ENCODE measurements at places on chromosomes 3 and 15. TPM values are rescaled to one million over a fixed set of nuclear protein-coding genes. Genes with fewer than 3 reads are reported as not detected.

SI gene
- not detected for polyA plus RNA-seq

ASB14 gene
- polyA plus RNA-seq = 0.58 TPM

ATP8B4 gene
- polyA plus RNA-seq = 3.1 TPM

VWA5B2 gene
- 0.92 TPM for polyA plus RNA-seq

DNA sequence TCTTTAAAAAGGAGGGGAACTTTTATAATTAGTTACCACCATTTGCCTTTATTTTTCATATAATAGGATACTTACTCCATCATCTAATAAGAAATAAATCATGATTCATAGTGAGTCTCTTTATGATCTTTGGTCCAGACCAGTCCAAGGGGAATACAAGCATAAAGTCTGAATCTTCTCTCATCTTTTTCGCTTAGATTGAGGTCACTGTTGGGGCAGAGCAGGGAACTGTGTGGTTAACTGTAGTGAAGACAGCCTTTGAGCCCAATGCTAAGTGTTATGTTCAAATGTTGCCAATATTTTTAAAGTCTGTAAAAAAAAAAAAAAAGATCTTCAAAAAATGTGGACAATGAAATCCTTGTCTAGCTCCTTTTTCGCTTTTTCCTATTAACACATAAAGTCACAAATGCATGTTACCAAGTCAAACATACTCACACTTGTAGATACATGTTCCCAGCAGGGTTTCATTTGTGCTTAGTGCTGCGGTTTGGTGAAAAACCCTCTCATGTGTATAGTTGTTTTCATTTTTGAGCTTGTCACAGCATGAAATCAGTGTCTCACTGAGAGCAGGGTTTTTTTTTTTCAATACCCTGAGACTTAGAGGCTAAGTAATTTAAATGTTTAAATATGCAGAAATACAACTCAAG lies 72.1 kb downstream of the EPHA3 start:
- no peak for DNase-seq

DNA sequence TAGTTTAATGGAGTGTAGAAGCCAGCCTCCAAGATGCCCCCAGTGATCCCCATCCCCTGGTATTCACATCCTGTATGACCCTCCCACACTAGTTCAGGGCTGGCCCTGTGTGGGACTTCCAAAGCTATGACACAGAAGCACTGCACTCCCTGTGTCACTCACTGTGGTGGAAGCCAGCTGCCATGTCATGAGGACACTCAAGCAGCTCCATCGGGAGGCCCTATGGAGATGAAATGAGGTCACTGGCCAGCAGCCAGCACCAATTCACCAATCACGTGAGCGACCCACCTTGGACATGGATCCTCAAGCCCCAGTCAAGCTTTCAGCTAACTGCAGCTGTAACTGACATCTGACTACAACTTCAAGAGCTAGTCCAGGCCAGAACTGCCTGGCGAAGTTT lies 3.9 kb upstream of the ACAN start:
- no peak for DNase-seq

DNA sequence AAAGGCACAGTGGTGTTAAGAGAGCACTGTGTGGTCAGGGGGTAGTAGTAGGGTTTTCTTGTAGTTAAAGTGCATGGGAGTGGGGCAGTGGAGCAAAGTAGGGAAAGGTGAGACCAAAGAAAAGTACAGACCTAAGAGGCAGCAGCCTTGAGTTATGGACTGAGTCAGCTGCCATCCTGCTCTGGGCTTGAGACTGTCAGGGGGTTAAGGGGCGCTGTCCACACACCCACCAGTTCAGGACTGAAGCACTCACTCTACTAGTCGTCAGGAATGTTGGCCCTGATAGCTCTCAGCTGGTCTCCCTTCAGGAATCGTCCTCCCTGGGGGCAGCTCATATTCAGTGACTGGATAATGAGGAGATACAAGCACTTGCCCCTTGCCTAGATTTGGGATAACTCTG lies 7.9 kb downstream of the CCR4 start:
- no peak for DNase-seq

GRCh38 chr3:56075089-56075488 lies 393.2 kb downstream of the ERC2 start:
- no peak for DNase-seq

Data from right renal cortex interstitium (tissue), 3 donors.